ENCODE measurements at places on chromosomes 1 and 21. TPM values are rescaled to one million over a fixed set of nuclear protein-coding genes. Genes with fewer than 3 reads are reported as not detected.

GRCh38 chr21:28308516-28308915 is 684.2 kb downstream of the LTN1 start:
- no peak for DNase-seq

GRCh38 chr1:1178794-1179331 is 5.2 kb downstream of the TTLL10 start:
- no peak for DNase-seq

DNA sequence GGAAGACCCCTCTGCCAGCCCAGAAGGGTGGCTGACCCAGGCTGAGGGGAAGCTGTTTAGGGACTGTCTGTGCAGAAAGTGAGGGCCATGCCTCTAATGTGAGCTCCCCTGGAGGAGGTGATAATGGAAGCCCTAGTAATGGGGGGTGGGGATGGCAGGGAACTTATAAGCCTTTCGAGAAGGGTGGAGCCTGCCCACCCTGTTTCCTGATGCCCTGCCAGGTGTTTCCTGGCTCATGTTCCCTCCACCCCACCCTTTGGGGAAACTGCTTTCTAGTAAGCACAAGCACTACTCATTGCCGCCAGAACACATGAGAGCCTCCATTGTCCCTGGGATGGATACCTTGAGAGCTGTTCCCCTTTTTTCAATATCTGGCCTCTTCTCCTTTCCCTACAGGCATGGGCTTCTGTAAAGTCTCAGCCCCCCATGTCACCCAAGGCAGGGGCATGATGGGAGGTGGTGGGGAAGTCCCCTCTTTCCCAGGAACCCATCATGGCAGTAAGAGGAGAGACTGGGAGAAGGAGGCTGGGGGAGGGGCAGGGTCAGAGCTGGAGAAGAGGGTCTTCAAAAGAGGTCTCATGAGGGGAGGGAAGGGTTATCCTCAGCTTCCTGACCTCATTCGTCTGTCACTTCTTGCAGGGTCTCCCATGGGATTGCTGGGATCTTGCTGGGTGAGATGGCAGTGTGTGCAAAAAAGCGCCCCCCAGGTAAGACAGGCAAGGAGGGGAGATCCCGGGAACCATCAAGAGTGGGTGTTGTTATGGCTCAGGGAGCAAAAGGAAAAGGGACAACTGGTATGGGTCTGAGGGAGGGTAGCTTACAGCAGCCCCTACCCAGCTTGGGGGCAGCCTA is 2.4 kb downstream of the ATP8B2 start:
- DNase-seq = peak; percentile 36

DNA sequence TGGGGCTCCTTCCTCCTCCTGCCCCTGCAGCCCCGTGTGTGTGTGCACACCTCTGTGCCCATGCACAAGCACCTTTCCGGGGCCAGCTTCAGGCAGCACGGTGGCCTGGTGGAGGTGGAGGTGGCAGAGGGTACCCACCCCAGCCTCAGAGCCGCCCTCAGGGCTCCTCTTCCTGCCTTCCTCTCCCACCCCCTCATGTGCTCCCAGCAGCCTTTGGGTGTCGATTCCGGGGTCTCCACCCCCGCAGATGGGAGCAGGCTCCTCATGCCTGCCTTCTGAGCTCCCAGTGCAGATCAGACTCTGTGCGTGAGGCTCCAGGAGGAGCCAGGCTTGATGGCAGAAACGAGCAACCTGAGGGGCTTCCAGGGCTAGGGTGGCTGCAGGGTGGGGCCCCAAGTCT is 29.2 kb upstream of the PLCH2 start:
- no peak for DNase-seq

The GPR52 gene
- 0.89 TPM for total RNA-seq

GRCh38 chr1:103194984-103195383 is 86.7 kb upstream of the COL11A1 start:
- DNase-seq = peak; percentile 11

GRCh38 chr1:206971029-206971655 is 882 bp upstream of the FCAMR start:
- peak; percentile 23 for DNase-seq

DNA sequence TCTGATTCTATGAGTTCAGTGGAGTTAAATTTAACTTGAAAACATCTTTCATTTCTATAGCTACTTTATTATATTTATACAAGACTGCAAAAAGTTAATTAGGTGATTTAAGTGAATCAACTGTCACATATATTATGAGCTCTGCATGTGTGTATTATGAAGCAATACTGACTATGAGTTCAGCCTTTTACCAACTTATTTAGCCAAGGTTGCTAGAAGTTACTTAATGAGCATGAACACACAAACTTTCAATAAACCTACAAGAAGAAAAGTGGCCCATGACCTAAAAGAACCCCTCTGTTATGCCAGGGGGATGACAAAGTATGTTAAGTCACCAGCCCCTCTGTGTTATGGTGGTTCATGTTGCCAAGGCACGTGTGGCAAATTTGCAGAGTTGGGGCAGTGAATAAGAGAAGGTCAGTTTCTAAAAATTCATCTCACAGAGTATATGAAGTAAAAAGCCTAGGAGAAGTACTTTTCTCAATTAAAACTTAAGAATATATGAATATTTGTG is 86.7 kb upstream of the LYPLAL1 start:
- DNase-seq = no peak

The FAM229A gene
- total RNA-seq = 5.3 TPM

GRCh38 chr1:180863158-180863775 is 49.4 kb upstream of the KIAA1614 start:
- DNase-seq = peak; percentile 68

GRCh38 chr1:98403963-98404480 is 257.5 kb upstream of the SNX7 start:
- DNase-seq = no peak

GRCh38 chr1:42463921-42464320 is 835 bp downstream of the CCDC30 start:
- DNase-seq = no peak

The CDK18 gene
- 3.1 TPM for total RNA-seq

DNA sequence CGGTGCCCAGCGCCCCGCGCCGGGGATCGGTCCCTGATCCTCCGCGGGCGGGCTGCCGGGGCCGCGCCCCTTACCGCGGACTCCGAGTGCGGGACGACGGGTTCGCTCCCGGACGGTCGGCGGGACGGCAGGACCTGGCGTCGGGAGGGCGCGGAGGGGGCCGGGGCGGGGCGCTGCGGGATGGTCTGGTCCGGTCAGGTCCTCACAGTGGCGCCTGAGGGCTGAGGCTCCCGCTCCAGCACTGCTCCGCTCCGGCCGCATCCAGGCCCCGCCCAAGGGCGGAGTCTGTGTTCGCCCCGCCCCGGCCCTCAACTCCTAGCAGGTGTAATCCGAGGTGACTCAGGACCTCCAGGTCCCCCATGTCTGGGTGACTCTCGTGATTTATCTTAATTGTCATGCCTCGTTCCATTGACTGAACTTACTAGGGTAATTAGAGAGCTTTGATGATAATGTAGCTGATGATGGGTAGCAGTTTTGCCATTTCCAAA is at the start of gene RAB3B:
Gene RAB3B (minus strand): TSS at position 223 of the 488 bp plus-strand sequence. CDS start 13,583 bp downstream, outside the sequence.
- peak; percentile 31 for DNase-seq

DNA sequence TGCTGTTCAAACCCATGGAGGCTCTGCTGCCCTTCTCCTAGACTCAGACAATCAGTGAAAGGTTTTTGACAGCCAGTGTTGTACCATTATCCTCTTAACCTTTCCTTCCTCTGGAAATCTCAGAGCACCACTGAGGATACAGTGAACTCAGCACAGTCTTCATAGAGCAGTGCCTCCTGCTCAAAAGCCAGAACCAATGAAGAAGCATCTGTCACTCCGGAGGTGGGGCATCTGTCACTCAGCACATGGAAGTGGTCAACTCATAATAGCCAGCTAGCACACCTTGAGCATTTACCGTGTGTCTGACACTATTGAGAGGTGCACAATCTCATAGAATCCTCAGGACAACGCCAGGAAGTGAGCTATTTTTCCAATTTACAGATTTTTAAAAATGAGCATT is 62.4 kb downstream of the NMNAT2 start:
- no peak for DNase-seq

DNA sequence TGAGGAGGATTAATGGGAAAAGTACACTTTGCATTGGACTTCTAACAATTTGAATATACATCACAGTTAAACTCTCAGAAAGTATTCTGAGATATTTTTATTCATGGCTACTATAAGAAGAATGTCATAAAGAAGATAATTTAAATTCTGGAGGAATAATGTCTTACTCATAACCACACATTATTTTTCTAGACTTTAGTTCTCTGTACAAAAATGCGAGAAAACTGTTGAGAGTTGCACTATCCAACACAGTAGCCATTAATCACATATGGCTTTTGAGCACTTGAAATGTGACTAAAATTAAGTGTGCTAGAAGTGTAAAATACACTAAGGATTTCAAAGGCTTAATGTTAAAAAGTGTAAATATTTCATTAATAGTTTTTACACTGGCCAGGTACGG is 53.8 kb downstream of the CRB1 start:
- DNase-seq = no peak

- DNase-seq = peak; percentile 39
These were observed 117.7 kb downstream of the CTH start for GRCh38 chr1:70528590-70529333.

- no peak for DNase-seq
These were observed 64.3 kb downstream of the HMCN1 start for GRCh38 chr1:185798505-185798904.

The SH2D1B gene
- 0.27 TPM for total RNA-seq

- no peak for DNase-seq
These were observed 28.5 kb downstream of the IL12RB2 start for GRCh38 chr1:67336157-67336556.

- no peak for DNase-seq
These were observed 34.4 kb downstream of the C21orf91 start for GRCh38 chr21:17784604-17785402.

The KRTAP19-1 gene
- total RNA-seq = not detected

- no peak for DNase-seq
These were observed 46.5 kb downstream of the ZNHIT6 start for GRCh38 chr1:85661767-85662166.

The HPCAL4 gene
- 1.8 TPM for total RNA-seq

GRCh38 chr1:234246638-234247116 is 126.6 kb upstream of the COA6 start:
- DNase-seq = no peak

GRCh38 chr1:18373882-18374493 is 106.7 kb upstream of the KLHDC7A start:
- no peak for DNase-seq

- DNase-seq = peak; percentile 25
These were observed 15.0 kb downstream of the DISP1 start for GRCh38 chr1:222829868-222830267.

- DNase-seq = no peak
These were observed 199.0 kb downstream of the OLFM3 start for GRCh38 chr1:101797722-101798121.

The GJA9 gene
- not detected for total RNA-seq

GRCh38 chr21:42655796-42656770 is 2.7 kb downstream of the PDE9A start:
- no peak for DNase-seq

DNA sequence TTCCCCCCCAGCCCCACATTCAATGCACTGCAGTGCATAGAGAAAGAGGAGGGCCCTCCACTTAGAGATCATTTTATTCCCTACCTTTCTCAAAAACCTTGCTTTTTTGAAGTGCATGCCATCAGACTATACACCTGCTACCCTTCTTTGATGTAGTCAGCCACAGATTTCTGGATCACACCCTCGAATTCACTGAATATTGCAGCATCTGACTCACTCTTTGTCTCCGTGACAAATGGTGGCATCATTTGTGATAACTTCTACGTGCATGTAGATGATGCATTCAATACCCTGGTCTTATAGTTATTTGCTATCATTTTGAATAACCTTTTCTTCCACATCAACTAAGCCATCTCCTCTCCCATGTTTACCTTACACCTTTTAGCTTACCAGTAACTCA is 310.3 kb upstream of the SGIP1 start:
- no peak for DNase-seq

DNA sequence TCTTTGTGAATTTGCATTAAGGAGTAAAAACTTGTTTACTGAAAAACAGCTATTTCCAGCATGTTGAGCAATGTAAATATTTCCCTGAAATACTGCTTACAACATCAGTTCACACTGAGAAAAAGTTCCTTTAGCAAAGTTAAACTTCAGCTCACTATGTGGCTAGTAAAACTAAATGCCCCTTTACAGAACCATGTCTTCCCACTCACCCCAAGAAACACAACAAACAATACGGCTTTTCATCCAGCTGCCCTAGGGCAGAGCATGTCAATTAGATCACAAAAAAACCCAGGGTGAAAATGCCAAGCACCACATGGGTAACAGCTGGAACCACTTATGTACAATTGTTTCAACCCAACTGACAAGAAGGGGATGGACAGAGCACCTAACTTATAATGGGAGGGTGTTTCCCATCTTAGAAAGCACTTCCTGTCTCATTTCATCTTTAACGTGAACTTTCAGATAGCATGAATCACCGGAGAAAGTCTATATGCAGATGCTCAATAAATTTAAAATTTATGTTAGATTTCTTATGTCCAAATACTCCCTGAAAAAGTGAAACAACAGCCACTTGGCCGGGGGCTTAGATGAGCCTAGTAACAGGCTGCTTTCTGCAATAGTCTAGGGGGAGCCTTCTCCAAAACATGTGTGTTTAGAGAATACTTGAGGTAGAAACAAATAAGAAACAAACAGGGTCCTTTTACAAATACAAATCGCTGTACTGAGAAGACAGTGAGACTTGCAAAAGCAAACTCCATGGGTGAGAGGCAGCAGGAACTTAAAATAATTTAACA is 6.6 kb downstream of the NID1 start:
- DNase-seq = peak; percentile 73

DNA sequence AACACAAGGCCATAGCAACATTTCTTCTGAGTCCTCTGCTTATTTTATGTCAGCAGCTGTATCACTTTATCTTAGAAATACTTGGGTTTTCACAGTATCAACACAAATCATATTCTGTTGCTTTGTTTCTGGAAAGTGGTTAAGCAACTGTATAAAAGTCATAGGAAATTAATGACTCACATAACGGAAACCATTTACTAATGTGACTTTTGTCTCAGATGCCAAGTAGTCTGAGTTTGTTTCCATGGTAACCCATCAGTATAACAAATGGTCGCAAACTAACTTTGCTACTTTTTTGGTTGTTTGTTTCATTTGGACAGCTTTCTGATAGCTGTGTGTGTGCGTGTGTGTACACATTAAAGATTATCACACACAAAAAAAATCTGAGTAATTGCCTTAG is 31.1 kb downstream of the EEIG2 start:
- peak; percentile 95 for DNase-seq

- no peak for DNase-seq
These were observed 40.6 kb upstream of the SLC2A1 start for GRCh38 chr1:42999308-42999707.
